ENCODE measurements at places on chromosomes 7 and 10. TPM values are rescaled to one million over a fixed set of nuclear protein-coding genes. Genes with fewer than 3 reads are reported as not detected.
A peak's percentile ranks its signal among the peaks of the same experiment; 100 is the strongest.

DNA sequence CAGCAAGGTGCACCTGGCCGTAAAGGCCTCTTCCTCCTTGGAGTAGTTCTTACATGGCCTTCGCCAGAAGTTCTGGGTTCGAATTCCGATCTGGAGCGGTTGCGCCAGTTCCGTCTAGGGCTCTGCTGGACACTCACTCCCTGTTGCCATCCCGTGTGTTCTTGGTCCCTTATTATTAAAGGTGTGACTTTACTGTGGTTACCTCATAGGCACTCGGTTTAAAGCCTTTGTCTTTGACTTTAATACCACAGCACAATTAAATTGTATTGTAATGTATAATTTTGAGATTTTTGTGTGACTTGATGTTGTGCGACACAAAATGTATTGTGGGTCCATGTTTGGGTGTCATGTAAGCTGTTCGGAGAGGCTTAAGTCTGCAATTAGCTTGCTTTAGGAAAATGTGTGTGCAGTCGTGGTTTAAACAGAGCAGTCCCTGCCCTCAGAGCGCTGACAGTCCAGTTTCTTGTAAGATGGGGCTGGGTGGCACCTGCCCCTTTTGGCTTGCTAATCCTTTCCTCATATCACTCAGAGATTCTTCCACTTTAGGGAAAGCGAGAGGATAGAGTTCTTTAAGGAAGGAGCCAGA, 919 bp downstream of the INPP5F start:
- no peak for DNase-seq

DNA sequence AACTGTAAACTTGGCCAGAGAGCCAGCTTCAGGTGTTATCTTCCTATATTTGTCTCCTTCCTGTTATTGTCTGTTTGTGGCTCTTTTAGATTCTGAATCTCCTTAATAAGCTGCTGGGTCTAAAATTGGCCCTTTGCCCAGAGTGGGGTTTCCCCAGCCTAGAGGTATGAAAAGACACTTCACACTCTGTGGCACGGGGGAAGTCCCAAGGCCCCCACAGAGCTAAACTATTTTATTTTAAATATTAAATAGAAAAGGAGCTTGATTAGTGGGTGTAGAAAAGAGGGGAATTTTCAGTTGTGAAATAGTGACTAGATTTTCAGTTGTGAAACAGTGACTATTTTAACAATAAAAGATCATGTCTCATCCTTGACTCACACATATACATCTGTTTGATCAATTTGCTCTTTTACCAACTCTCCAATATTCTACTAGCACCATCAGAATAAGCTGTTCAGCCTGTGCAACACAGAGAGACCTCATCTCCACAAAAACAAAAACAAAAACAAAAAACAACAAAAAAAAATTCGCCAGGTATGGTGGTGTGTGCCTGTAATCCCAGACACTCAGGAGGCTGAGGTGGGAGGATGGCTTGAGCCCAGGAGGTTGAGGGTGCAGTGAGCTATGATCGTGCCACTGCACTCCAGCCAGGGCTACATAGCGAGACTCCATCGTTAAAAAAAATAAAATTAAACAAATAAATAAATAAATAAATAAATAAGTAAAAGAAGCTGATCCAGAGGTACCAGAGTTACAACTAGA, 24.9 kb upstream of the ADO start:
- DNase-seq: peak; percentile 69

- DNase-seq: no peak
Measured at GRCh38 chr10:82267465-82267864, 392.5 kb downstream of the NRG3 start.

- no peak for DNase-seq
Measured at GRCh38 chr7:126005064-126005463, 1075.4 kb upstream of the POT1 start.

DNA sequence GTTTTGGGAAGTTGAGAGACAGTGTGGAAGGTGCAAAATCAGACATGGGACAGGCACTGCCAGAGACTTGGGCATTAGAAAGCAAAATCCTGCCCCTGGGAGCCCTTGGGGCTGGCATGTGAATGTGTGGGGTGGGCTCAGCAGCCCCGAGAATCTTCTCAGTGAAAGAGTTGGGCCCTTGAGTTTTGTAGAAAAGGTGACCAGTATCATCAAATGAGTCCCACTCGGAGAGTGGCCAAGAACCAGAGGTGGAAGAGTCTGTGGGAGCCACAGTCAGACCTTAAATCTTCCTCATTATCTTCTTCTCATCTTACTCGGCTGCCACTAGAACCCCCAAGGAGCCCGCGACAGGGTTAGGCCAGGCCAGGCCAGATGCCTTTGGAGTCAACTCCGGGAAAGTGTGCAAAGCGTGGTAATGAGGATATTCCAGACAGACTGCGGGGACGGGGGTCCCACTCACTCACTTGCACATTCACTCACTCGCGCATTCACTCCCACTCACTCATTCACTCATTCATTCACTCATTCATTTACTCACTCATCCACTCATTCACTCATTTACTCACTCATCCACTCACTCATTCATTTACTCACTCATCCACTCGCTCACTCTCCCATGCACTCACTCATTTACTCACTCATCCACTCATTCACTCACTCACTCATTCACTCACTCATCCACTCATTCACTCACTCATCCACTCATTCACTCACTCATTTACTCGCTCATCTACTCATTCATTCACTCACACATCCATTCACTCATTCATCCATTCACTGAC, 74.9 kb downstream of the CARD11 start:
- DNase-seq: no peak

DNA sequence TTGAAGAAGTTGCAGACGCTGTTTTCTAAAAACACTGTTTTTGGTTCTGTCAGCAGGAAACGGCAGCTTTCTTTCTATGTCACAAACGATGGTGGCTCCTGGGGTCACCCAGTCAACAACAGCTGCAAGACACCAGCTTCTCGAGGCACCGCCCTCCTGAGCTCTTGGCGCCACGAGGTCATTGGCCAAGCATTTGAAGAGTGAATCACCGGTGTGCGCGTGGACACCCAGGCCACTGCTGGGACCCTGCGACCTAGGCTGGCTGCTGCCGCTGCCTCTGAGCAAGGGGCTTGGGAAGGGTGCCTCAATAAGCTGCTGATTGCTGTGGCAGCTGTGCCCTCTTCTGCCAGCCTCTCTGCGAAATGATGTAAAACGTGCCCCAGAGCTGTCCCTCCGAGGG, 22.5 kb upstream of the VIPR2 start:
- no peak for DNase-seq

GRCh38 chr7:13062631-13063030, 375.2 kb downstream of the ARL4A start:
- no peak for DNase-seq

GRCh38 chr7:89259085-89259484, 463.5 kb upstream of the TEX47 start:
- no peak for DNase-seq

DNA sequence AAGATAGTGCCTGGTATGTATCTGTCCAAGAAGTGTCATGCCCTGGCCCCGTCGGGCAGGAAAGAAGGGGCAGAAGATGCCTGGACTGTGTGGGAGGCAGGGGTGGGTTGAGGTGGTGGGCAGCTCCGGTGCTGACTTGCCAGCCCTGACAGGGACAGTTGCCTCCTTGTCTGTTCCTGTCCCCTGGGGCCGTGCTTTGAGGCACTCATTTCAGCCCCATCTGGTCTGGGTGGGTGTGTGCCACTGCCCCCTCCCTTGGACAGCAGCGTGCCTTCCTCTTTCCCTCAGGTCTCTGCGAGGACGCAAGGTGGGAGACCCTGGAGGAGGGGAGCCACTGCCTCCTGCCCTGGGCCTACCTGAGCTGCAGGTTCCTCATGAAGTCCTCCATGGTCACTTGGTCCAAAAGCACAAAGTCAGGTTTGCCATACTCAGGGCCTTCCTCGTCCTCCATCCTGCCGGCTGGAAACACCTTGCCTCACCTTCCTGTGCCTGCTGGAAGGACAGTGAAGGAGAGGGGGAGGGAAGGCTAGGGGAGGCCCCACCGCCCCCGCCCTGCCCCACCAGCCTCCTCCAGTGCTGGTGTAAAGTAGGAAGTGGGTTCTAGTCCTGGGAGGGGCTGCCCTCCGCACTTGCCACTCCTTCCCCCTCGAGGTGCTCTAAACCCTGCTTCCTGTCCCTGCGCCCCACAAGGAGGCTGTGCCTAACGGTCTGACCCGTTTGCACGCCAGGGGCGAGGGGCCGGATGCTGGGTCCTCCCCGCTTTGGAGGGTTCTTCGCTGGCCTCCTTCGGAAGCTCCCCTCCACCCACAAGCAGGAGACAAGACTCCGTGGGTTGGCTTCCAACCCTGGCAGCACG, at the start of gene MYO1G:
Gene MYO1G (minus strand): TSS at position 505 of the 856 bp plus-strand sequence. CDS start 54 bp downstream, at position 451.
- no peak for DNase-seq

DNA sequence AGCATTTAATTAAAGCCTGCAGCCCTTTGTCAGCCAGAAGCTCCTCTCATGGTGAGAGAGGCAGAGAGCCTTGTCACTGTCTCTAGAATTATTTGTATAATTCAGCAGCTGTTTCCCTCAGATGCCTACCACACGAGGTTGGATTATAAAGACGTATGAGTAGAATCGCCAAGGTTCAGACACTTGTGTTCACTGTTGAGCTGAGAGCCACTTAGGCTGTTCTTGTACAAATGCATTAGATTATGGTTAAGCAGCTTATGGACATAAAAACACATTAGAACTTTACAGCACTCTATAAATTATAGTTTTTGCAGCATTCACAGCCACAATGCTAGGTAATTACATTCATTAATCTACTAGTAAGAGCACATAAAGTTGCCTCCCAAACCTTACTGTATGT, 282.6 kb downstream of the AUTS2 start:
- no peak for DNase-seq

- DNase-seq: no peak
Measured at GRCh38 chr7:75884476-75884875, 5.6 kb downstream of the RHBDD2 start.

- DNase-seq: no peak
Measured at GRCh38 chr7:42457663-42458062, 220.7 kb upstream of the GLI3 start.

GRCh38 chr10:97234400-97234799, 48.6 kb upstream of the SLIT1 start:
- DNase-seq: peak; percentile 64

GRCh38 chr7:138564365-138564764, 104.3 kb downstream of the TRIM24 start:
- no peak for DNase-seq

DNA sequence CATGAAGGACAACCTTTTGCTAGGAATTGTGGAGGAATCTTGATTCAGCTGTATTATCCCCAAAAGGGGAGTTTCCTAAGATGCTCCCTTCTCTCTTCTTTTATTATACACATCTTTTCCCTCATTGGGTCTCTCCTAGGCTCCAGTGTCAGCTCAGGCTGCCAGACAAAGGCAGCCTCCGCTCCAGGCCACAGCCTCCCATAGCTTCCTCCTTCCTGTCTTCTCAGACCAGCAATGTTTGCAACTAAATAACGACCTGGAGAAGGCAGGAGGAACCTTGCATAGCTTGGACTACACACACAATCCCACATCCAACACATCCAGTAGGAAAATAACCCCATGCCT, 12.3 kb downstream of the SFXN3 start:
- DNase-seq: peak; percentile 46

DNA sequence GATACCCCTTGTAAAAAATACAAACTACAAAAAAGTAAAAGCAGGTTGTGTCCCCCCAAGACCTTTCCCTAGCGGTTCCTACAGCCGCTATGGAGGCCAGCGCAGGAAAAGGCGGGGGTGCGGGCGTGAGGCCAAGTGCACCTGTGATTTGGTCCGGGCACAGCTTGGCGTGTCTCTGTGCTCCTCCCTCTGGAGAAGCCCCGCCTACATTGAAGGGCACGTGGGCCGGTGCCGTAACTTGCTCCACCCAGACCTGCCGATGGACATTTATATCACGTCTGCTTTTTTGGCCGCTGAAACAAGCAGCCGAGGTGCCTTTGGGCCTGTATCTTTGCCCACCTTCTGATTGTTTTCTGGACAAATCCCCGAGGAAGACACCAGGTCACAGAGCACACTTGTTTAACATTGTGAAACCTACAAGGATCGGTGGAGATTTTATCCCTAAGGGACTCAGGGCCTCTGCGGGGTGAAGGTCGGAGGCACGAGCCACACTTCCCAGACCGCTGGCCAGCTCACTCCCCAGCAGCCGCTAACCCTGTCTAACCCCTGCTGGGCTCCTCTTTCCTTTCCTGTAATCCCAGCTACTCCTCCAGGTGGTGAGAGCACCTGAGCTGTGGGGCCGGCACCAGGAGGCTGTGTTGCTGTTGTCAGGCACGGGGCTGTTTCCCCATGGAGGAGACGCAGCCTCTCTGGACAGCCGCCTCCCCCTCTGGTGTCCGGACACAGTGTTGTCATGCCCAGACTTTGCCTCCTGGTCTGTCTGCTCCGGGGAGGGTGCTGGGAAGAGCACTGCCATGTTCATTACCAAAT, 18.8 kb upstream of the INPP5A start:
- no peak for DNase-seq

DNA sequence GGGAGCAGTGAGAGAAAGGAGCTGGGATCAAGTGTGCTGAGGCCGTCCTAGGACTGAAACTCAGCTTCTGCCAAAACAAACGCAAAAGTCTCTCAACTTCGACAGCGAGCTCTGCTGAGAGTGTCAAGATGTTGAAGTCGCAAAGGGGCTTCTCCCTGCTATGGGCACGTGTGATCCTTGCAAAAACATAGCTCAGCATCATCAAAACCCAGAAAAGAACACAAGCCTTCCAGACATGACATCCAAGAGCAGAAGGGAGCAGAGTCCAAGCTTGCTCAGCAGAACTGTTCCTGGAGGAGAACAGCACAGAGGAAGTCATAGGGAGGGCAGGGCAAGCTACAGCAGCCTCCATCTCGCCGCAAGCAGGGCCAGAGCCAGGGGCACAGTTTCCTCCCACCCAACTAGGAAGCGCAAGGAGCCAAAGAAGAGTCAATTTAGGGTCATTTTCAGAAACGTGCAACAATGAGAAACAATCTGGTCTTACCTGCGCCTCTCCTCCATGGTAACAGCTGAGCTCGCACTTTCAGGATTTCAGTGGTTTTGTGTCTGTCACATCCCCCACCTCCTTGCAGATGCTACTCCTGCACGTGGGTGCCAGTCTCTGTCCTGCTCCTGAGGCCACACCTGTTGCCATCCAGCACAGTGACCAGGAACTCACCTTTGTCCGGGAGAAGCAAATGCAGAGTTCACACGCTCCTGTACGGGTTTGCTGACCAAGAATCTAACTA, 113.9 kb downstream of the DIP2C start:
- no peak for DNase-seq

Gene ADAM12
- polyA plus RNA-seq: 58.4 TPM

Gene CCDC7
- polyA plus RNA-seq: 2.2 TPM

Gene SLC13A1
- polyA plus RNA-seq: not detected

Gene INMT
- 0.09 TPM for polyA plus RNA-seq

Gene JCAD
- polyA plus RNA-seq: 17.1 TPM

Gene AMZ1
- 5.9 TPM for polyA plus RNA-seq

Gene SEMA3A
- 24.5 TPM for polyA plus RNA-seq

Gene ACTL6B
- not detected for polyA plus RNA-seq

Measured in GM23248 (cell line).